H54 (cell line): ENCODE measurements at places on chromosomes 16 and 17.

- DNase-seq, result no peak
These were observed 222.7 kb downstream of the C16orf95 start for GRCh38 chr16:87094556-87094865.

DNA sequence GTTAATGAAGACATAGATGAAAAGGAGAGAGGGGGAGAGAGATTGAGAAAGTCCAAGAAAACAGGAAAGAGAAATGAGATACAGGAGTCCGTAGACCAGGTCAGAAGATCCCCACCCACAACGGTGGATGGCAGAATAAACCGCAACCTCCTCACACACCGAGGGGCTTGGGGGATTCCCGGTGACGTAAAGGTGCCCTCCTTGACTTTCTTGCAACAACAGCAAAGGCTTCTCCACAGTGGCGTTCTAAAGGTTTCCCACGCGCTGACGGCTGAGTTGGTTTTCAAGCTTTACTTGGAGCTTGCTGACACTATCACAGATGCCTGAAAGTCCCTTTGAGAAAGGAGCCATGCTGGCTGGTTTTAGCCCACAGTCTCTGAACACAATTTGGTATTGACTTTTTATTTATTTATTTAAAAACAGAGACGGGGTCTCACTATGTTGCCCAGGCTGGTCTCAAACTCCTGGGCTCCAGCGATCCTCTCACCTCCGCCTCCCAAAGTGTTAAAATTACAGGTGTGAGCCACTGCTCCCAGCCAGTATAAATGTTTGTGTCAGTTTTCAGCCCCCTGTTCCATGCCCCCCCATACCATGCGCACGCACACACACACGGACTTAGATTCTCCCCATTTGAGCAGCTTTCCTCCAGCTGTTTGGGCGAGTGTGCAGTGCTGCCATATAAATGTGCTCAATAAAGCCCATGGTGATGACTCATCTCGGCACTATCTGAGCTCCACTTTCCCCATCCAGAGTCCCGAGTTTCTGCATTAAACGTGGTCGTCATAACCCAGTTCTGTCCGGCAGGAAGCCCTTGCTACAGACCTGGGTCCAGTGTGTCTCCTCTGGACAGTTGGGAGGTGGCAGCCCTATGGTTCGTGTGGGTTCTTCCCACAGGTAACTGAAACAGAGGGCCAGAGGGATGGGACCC lies 33.0 kb upstream of the SEC14L1 start:
- no peak for DNase-seq

DNA sequence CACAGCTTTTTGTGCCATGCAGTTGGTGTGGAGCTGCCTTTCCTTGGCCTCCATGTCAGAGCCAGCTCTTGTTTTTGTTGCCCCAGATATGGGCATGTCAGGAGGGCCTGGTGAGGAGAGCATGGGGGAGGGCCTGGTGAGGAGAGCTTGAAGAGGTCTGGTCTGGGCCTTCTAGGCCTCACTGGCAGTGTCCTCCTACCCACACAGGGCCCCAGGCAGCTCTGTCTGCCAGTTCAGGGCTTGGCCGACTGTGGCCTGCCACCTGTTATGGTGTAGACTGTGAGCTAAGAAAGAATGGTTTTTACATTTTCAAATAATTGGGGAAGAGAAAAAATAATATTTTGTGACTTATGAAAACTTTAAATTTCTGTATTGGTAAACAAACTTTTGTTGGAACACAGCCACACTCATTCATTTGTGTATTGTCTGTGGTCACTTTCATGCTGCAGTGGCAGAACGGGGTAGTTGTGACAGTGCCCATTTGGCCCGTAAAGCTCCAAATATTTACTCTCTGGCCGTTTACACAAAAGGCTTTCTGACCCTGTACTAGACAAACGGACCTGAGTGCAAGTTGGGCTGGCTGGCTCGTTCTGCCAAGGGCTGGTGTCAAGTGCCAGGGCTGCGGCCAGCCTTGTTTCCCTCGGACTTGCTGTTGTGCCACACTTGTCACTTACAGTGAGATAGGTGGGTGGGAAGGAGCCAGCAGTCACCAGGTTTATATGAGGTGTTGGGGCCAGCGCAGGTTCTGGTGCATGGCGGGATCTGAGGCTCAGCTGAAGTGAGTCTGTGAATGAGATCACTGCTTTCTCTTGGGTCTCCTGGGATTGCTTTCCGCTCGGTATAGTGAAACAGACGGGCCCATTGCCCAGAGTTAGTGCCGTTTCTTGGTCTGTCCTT lies 18.2 kb downstream of the PGS1 start:
- DNase-seq, result no peak

DNA sequence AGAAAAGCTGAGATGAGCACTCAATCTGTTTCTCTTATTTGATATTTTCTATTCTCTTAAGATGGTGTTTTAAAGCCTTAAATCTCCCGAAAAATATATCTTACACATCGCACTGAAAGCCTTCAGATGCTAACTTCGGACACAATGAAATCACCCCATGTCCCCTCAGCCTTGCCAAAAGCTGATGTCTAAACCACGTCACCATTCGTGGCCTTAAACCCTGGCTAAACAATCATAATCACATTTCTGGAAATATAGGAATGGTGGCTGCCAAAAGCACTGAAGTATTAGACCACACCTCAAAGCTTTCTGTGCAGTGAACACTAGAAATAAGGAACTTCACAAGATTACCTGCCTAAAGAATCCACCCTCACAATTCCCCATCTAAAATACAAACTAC lies 402.7 kb downstream of the SOX9 start:
- no peak for DNase-seq

DNA sequence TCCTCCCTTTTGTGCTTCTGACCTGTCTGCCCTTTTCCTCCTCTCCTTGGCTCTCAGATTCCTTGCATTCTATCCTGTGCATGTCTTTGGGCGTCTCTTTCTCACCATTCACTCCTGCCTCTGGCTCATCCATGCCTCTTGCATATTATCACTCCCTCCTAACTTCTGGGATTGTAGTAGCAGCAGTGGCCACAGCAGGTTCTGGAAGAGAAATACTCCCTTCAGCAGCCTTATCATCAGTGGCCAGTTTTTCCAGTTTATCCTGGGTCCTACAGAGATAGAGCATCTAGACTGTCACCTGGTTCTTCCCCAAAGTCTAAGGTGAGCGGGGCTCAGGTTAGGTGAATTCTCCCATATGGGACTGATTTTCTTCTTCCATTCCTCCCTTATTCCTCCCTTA lies 354.0 kb upstream of the CCL2 start:
- no peak for DNase-seq

- no peak for DNase-seq
These were observed 65.9 kb downstream of the PITPNC1 start for GRCh38 chr17:67442787-67443624.
